ENCODE measurements at places on chromosomes 5 and 9.
A peak's percentile ranks its signal among the peaks of the same experiment; 100 is the strongest.

DNA sequence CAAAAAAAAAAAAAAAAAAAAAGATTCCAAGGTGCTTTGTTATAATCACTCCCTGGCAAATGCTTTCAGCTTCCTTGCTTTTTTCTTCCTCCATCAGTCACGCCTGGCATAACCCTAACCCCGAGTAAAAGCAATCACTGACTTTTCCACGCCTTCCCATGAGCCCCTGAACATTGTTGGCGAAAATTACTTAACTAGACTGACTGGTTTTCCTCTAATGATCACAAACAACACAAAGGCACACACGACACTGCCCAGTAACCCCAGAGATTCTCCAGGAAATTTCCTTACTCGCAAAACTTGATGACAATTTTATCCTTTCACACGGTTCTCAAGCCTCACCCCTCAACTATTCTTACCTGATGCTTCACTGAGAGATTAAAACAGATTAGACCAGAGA lies 11.4 kb upstream of the PTGR1 start:
- DNase-seq: no peak

DNA sequence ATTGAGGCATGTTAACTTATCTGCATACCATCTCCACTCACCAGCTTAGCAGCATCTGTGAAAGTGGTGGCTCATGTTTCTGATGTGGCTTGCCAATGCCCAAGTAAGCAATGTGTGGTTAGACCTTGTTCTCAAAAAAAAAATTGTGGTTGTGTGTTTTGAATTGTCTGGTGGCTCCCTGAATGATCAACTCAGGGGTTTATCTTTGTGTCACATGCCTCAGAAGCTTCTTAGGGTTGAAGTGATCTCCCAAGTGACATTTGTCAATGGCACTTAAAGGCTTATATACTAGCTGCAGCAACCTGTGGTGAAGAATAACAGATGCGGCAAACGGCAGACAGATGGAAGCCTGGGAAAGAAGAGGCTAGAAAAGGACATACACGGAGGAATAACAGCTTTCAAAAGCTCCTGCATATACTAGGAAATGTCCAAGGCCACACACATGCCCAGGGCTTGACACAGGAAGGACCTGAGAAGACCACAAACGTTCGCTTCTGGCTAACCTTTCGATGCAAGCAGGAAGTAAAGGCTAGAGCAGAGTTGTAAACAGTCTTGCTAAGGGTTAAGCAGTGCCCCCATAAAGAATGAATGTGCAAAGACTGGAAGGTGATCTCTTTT lies 42.2 kb upstream of the FSD1L start:
- DNase-seq: no peak

DNA sequence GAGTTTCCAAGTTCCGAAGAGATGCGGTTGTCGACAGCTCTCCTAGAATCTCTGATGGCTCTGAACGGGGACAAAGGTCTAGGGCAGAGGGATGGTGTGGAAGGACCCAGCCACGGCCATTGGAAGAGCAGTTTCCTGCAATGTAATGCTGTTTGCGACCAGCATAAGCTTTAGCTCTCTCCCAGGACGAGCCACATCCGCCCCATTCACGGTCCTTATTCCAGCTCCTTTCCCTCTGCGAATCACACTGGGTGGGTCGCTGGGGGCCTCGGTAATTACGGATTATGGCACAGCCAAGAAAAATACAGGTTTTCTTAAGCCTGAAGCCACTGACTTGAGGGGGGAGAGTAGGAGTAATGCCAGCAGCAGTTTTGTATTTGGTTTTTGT lies 22.7 kb downstream of the ANXA2R start:
- no peak for DNase-seq

- peak; percentile 27 for DNase-seq
Observed at GRCh38 chr5:134738963-134739661, 764 bp downstream of the CAMLG start.

DNA sequence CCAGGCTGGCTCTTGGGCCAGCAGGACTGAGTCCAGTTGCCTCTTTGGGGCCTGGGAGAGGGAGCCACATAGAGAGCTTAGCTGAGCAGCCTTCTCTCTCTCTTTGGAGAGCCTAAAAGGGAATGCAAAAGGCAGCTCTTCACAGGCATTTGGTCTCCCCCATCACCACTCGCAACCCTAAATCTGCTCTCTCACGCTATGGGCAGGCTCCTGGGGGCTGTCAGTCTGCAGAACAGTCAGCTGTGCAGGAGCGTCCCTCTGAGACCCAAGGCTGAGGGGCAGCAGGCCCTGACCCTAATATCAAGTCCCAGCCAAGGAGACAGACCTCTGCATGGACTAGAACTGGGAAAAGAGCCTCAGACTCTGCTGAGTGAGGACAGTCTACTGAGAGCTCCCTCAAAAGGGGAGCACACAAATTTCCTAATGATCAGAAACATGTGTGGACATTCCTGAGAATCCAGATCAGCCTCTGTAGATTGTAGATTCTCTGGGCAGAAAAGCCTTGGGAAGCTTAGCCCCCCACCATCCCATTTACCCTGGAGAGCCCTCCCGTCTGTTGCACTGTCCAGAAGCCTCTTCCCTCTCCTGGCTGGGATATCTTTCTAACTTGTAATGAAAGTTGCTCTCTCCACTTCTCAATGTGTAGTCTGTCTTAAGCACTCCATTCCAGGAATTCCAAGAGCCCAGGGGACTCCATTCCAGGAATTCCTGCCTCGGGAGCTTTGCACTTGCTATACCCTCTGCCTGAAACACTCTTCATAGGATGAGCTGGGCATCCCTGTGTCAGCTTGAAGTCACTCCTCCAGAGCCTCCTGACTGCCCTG lies 79.4 kb downstream of the FAM114A2 start:
- DNase-seq: no peak

- DNase-seq: no peak
Observed at GRCh38 chr9:2493529-2493928, 128.1 kb upstream of the VLDLR start.

DNA sequence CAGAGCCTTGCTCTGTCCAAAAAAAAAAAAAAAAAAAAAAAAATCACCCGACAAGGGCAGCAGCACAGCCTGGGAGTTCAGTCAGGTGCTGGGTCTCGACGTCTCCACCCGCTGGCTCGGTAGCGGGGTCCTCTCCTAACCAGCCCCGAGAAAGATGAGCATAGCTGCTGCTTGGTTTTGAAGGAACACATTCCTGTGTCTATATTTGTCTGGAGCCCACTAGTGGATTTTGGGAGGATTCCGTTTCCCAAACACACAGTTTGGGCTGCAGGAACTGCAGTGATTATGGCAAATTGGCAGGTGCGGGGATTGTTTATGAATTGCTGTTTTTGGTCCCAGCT lies 1.2 kb downstream of the OTULINL start:
- no peak for DNase-seq

GRCh38 chr5:173056783-173057061 lies 570 bp downstream of the CREBRF start:
- DNase-seq: no peak

GRCh38 chr9:27714388-27714787 lies 141.1 kb upstream of the C9orf72 start:
- DNase-seq: no peak

DNA sequence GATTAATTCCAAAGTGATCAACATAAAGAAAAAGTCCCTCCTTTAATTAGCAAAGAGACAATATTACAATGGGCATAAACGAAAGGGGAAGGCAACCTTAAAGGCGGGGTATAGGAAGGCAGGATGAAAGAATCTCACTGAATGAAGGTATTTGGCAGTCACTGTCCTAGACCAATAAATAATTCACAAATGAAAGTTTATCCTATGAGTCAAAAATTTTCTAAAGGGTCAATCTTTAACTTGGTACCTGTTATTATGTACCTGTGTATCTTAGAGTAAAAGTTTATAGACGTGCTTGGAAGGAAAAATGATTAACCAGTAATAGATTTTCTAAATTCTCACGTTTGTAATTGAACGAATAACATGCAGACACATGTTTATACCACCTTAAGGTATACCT lies 945.8 kb upstream of the DMAC1 start:
- DNase-seq: no peak

All from testis (tissue), 5 donors.